ENCODE measurements at places on chromosomes 16 and 17.

- peak; percentile 71 for DNase-seq
These were observed at the start of gene SPN for GRCh38 chr16:29663016-29663806. Gene SPN, plus strand, starts transcription at chr16:29663247. Its CDS starts 482 bp downstream, at chr16:29663729.

- DNase-seq, result no peak
These were observed 50.9 kb downstream of the MRC2 start for GRCh38 chr17:62678214-62678919.

GRCh38 chr17:40402668-40403067 is 15.0 kb downstream of the TOP2A start:
- DNase-seq, result no peak

- DNase-seq, result no peak
These were observed 29.4 kb downstream of the ANKFY1 start for GRCh38 chr17:4234401-4234800.

DNA sequence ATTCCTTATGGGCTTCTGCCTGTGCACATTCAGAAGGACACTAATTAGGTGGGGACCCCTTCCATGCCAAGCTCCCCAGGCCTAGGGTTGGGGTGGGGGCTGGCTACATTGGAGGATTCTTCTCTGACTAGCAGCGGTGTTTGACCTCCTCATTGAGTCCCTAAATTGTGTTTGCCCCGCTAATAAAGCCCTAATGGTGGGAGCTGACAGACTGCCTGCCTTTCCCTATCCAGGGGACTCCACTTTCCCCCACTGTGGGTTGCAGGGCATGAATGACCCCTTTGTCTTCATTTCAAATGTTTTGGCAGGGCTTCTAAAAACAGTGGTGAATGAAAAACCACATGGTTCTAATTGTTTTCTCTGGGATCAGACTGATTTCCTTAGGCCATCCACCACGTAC is 476.8 kb upstream of the CDH11 start:
- DNase-seq, result no peak

- DNase-seq, result no peak
These were observed 376.1 kb downstream of the SEC14L1 start for GRCh38 chr17:77516902-77517301.
